ENCODE measurements at places on chromosomes 11 and 22. TPM values are rescaled to one million over a fixed set of nuclear protein-coding genes. Genes with fewer than 3 reads are reported as not detected.

- DNase-seq, result no peak
Observed at GRCh38 chr11:33387581-33387980, 130.4 kb downstream of the HIPK3 start.

GRCh38 chr11:64546600-64546999 is 44.4 kb upstream of the SLC22A12 start:
- no peak for DNase-seq

GRCh38 chr11:63518548-63518947 is 12.7 kb downstream of the LGALS12 start:
- DNase-seq, result no peak

DNA sequence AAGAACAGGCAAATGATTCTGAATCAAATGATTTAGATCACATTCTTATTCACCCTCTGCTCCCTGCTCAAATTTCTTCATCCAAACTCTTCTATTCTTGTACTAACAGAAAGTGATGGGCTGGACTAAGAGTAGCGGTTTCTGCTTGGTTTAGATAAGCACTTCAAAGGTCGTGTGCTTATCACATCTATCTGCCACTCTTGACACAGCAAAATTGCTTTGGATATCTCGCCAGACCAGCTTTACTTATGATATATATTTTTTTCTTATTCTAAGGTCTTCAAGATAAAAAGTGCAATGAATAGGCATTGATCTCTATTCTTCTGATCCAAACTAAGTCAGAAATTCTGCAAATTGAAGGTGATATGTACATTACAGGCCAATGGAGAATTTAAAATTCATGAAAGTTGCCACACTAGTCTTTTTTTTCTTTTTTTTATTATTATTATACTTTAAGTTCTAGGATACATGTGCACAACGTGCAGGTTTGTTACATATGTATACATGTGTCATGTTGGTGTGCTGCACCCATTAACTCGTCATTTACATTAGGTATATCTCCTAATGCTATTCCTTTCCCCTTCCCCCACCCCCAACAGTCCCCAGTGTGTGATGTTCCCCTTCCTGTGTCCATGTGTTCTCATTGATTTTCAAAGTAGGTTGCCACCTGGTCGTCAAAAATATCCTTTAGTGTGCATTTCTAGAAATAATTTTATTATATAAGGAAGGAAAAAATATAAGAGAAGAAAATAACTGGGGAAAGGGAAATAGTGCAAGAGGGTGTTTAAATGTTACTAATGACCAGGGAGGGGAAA is 1941.0 kb upstream of the RAG2 start:
- no peak for DNase-seq

GRCh38 chr22:41808400-41808799 is 7.9 kb downstream of the CCDC134 start:
- DNase-seq, result no peak

- no peak for DNase-seq
Observed at GRCh38 chr22:50326225-50326955, 422 bp downstream of the DENND6B start.

Gene WBP2NL
- 0.74 TPM for total RNA-seq

Gene SCN4B
- total RNA-seq, result 0.12 TPM

Gene SEC14L6
- not detected for total RNA-seq

Gene CYTH4
- 34.0 TPM for total RNA-seq
